ENCODE measurements at places on chromosomes 13 and 19.

DNA sequence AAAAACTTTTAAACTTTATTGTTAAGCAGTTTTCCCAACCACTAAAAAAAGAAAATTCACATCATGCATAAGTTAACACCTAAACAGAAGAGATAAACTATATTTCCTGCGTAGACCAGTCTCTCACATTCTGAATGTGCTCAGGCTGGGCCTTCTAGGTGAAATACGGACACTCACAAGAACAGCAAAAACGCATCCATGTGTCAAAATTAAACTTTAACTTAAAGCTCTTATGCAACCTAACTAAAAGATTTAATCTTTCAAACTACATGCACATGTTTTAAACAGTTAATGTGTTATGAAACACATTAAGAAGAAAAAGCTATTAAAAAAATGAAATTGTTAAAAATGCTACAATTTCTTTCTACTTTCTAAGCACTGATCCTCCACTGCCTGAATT lies 2.6 kb downstream of the SAFB2 start:
- DNase-seq, result no peak

GRCh38 chr19:40690050-40690692 lies at the start of gene NUMBL:
NUMBL (minus strand) TSS chr19:40690651; CDS start chr19:40690483, 168 bp downstream.
- DNase-seq, result no peak

GRCh38 chr13:53545340-53545941 lies 516.8 kb downstream of the OLFM4 start:
- no peak for DNase-seq

GRCh38 chr13:31963631-31964030 lies 67.9 kb upstream of the FRY start:
- no peak for DNase-seq

DNA sequence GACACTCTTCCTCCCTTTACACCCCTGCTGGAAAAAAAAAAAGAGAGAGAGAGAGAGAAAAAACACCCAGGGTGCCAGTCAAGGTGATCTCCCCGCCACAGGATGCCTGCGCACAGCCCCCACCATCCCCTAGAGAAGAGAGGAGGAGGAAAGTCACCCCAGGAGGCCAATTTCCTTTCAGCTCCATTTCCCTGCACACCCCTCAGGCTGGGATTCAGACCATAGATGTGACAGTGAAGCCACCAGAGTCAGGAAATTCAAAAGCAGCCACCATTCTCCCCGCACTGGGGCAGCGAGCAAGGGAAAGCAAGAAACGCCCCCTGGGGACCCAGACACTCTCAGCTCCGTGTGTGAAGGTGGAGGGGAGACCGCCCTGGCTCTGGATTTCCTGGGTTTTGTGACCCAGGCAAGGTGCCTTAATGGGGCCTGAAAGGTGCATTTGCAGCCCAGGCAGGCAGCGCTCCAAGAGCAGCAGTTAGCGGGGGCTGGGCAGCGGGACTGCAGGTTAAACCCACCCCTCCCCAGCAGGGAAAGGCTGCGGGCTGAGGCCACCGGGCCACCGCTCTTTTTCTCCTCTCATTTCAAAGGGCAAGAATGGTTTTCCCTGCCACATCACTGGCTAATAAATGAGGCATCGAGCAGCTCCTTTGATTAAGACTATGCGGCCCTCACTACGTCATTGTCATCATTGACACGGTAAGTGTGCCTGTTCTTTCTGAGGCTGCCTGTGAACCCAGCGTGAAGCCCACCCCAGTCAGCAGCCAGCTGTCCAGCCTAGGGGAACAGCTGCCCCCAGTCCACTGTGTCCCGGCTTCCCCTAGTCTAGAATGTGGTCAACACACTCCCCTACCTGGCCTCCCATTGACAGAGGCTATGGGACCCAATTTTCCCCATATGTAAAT lies 83.8 kb upstream of the TM9SF2 start:
- DNase-seq, result no peak

- DNase-seq, result no peak
Measured at GRCh38 chr13:32206097-32206740, 108.9 kb downstream of the ZAR1L start.

GRCh38 chr13:98487016-98487415 lies 89.9 kb downstream of the STK24 start:
- no peak for DNase-seq

- DNase-seq, result no peak
Measured at GRCh38 chr19:21751384-21751783, 16.0 kb downstream of the ZNF100 start.

- no peak for DNase-seq
Measured at GRCh38 chr13:29543230-29544215, 52.0 kb downstream of the SLC7A1 start.

GRCh38 chr13:95880331-95880730 lies 172.9 kb downstream of the UGGT2 start:
- no peak for DNase-seq

- no peak for DNase-seq
Measured at GRCh38 chr13:45863709-45864590, 12.4 kb upstream of the SIAH3 start.

DNA sequence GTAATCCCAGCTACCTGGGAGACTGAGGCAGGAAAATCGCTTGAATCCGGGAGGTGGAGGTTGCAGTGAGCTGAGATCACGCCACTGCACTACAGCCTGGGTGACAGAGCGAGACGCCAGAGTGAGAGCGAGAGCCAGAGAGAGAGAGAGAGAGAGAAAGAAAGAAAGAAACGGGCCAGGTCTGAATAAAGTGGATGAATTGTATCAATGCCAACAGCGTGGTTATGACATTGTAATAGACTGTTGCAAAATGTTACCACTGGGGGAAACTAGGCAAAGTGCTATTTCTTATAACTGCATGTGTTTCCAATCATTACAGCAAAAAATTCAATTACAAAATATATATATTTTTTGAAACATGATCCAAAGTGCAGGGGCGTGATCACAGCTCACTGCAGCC lies 11.8 kb upstream of the BTBD2 start:
- no peak for DNase-seq

DNA sequence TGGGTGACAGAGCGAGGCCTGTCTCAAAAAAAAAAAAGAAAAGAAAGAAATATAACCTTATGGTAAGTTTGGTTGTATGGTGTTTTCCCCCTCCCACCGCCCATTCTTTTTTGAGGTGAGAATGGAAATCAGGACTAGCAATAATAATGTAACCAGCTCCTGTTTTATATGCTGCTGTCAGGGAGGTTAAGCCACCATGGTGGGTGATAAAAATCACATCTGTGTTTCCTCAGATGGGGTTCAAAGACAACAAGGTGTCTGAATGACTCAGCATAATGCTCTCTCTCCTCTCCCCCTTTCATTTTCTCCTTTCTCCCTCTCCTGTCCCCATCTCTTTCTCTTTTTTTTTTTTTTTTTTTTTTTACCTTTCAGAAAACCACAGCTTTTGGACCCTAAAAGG lies 28.3 kb upstream of the GARRE1 start:
- no peak for DNase-seq

- DNase-seq, result no peak
Measured at GRCh38 chr19:52170304-52170703, 1.1 kb downstream of the ZNF836 start.

- DNase-seq, result no peak
Measured at GRCh38 chr13:45773236-45773635, 71.1 kb downstream of the CBY2 start.

GRCh38 chr13:18943721-18944391 lies 237.8 kb downstream of the TUBA3C start:
- DNase-seq, result no peak

DNA sequence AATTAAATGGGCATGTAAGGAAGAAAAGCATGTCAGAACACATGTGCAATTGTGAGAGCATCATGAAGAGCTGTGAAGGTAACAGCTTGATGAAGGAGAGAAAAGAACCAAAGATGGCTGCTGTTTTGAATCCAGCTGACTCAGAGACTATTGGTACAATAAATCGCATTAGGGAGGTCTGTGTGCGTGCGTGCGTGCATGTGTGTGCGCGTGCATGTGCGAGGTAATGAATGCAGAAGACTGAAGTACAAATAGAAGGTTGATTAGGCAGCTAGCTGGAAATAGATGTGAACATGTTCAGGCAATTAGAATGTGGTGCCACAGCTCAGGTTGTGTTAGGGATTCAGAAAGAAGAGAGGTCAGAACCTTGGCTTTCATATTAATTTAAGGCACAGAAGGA lies 440.5 kb downstream of the OXGR1 start:
- no peak for DNase-seq

DNA sequence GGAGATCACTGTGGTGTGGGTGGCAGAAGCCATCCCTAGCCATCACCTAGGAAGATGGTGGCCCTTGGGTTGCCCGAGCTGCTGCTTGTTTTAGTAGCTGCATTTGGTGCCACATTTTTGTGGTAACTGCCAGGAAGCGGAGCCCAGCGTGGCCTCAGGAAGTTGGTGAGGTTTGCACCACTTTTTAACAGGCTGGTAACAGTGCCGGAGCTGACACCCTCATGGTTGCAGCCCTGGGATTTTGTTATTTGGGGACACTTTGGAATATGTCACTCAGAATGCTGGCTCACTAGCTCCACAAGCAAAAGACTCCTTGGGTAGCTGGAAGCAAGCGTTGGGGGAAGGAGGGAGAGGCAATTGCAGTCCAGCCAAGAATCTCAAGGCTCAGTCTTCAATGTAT lies 22.1 kb downstream of the ACTN4 start:
- DNase-seq, result no peak

GRCh38 chr19:50187937-50188336 lies 15.5 kb upstream of the MYH14 start:
- DNase-seq, result no peak

GRCh38 chr13:109868578-109869311 lies 82.4 kb upstream of the IRS2 start:
- no peak for DNase-seq

- no peak for DNase-seq
Measured at GRCh38 chr19:10866495-10866894, 4.9 kb upstream of the CARM1 start.

DNA sequence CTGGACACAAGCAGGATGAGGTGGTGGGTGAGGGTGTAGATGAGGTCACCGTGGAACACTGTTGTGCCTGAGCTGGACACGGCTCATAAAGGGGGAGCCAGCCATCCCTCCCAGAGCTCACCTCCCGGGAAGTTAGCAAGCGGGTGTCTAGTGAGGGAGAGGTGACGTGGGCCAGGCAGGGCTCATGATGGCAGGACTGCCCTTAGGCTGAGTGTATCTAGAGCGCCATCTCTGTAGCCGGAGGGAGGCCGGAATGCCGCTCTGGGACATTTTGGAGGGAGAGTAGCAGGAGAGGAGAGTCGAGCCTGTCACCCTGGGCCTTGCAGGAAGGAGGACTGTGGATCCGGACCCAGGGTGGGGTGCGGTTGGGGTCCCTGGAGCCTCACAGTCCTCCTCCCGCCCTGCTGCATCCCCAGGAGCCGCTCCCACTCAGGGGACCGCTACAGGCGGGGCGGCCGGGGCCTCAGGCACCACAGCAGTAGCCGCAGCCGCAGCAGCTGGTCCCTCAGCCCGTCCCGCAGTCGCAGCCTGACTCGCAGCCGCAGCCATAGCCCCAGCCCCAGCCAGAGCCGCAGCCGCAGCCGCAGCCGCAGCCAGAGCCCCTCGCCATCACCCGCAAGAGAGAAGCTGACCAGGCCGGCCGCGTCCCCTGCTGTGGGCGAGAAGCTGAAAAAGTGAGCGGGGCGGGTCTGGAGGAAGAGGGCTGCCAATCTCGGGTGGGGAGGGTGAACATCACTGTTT lies 9.2 kb downstream of the ZNF296 start:
- no peak for DNase-seq

DNA sequence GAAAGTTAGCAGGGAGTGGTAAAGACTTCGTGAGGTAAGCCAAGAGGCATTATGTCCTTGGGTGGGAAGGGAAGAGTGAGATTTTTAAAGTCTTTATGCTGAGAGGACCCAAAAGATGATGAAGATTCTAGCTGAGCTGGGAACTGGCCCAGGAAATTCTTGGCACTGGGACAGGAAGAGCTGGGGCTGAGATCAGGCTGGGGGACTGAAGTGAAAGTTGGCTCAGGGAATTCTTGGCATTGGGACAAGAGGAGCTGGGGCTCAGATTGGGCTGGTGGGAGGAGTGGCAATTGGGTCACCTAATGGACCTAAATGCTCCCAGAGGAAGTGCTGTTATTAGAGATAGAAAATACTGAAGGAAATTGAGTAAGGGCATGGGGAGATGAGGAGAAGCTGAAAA lies 8.8 kb downstream of the SCEL start:
- DNase-seq, result no peak

GRCh38 chr19:11400798-11401197 lies 16.7 kb upstream of the EPOR start:
- no peak for DNase-seq

- DNase-seq, result no peak
Measured at GRCh38 chr13:103908911-103909310, 842.7 kb upstream of the SLC10A2 start.

- DNase-seq, result no peak
Measured at GRCh38 chr19:13404236-13404635, 102.0 kb downstream of the CACNA1A start.

DNA sequence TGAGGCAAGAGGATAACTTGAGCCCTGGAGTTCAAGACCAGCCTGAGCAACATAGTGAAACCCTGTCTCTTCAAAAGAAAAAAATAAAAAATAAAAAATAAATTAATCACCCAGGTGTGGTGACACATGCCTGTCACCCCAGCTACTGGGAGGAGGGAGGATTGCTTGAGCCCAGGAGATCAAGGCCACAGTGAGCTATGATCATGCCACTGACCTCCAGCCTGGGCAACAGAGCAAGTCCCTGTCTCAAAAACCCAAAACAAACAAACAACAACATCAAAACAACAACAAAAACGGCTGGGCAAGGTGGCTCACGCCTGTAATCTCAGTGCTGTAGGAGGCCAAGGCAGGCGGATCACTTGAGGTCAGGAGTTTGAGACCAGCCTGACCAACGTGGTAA lies 4.3 kb upstream of the SLC39A3 start:
- DNase-seq, result no peak

GRCh38 chr19:55460670-55461258 lies 678 bp downstream of the ISOC2 start:
- DNase-seq, result no peak

GRCh38 chr13:113164492-113164891 lies 6.0 kb downstream of the PROZ start:
- DNase-seq, result no peak

- DNase-seq, result no peak
Measured at GRCh38 chr13:20819715-20820114, 46.0 kb upstream of the EEF1AKMT1 start.

DNA sequence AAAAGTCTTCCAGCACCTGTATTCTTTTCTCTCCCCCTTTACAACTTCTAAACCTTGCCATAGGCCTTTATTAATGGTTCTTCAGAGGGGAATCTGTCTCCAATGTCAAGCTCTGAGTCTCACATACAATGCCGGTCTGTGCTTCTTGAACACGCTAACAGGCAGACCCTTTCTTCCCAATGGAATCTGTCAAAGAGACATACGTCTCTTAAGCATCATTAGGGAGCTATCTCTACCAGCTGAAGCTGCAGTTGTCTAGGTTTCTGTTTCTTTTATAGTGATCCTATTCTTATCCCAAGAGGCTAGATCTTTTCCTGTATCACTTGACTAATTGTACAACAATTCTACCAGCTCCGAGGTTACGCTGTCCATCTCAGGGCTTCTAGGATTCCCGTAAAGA lies 560.8 kb upstream of the NBEA start:
- DNase-seq, result no peak

DNA sequence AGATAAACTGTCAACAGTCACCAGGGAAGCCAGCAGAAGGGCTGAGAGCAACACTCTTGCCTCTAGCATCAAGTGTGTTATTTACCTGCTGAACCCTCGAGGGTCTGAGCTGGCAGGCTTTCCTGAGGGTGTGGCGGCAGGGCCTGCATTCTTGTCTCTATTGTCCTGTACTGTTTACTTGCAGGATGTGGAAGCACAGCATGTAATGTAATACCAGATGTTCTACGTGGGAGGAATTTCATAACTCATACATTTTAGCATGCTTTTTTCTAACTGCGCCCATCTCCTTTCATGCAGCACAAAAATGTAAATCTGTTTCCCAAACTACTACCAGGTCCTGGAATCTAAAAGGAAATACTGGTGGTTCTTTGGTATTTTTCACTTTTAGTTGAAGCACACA lies 153.1 kb downstream of the RGCC start:
- DNase-seq, result no peak

Data from stimulated activated CD4-positive, alpha-beta T cell treated with anti-CD3 and anti-CD28 coated beads, Interleukin-1b, Interleukin-23, amount 100 ng/mL, for 1 hour (primary cell).